ENCODE measurements at places on chromosomes 2 and 18.
A peak's percentile ranks its signal among the peaks of the same experiment; 100 is the strongest.

DNA sequence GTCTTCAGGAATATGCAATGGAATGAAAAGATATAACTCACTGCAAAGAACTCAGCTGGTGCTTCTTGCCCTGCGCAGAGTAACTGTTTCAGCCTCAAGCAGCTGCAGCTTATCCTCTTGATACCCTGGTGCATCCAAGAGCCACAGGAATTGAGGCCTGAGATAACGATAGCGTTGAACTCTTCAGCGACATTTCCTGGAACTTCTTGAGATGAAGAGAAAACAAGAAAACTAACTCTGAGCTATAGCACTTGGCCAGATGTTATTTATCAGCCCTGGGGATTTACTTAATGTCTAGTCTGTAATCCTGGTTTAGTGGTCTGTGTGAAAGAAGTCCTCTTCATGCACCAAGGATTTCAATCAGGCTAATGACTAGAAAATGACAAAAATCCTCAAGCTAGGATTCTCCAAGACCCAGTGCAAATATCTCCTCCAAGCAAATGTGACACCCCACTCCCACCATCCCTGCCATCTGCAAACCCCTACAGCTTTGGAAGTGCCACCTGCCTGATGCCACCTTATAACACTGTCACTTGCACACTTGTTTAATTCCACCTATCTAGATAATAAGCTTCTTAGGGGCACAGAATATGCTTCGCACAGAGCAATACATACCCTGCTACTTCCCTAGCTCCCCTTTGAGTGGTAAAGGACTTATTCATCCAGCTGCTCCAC is 40.6 kb downstream of the EHD3 start:
- no peak for DNase-seq

DNA sequence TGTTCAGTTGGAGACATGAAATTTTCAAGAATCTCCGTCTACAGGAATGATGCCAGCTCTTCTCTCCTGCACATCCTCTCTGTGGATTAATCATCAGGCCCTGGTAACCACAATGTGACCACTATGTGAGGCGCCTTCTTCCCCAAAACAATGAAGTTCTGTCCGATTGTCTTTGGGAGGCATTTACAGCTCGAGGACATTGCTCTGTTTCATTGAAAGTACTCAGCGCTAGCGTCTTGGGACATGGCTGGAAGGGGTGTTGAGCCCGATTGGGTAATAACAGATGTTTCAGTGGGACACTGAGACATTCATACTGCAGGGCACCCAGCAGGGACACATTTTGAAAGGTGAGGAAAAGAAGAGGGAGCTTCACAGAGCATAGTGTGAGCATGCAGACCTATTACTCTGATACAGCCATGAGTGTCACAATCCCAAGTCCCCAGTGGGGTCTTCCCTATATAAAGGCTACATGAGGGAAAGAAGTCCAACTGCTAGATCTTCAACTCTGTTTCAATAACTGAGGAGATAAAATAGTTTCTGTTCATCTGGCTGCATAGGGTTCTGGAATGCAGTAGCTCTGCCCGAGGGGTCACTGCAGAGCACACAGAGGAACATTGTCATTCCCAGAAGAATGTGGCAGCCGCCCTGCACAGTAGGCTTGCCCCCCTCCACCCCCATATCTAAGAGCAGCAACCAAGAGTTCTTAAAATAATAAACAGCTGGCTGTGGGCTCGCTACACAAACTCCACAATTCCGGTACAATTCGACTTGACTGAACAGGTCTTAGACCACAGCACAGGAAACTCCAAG is 237.3 kb downstream of the OSR1 start:
- no peak for DNase-seq

- no peak for DNase-seq
Observed at GRCh38 chr2:96136129-96136720, 2.1 kb downstream of the ASTL start.

- DNase-seq = no peak
Observed at GRCh38 chr2:39991298-39991697, 212.2 kb upstream of the THUMPD2 start.

DNA sequence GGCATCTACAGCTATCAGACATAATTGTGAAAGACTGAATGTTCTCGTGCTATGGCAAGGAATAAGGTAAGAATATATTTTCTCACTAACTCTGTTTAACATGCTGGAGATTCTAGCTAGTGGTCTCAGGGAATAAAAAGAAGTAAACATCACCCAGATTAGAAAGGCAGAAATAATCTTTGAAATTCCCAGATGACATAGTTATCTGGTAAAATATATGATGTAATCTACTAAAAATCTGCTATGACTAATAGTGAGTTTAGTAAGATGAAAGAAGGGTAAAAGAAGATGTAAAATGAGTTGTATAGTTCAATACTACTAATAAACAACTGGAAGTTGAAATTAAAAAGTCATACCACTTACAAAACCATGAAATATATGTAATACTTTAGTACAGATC is 134.2 kb downstream of the DSC3 start:
- DNase-seq = no peak

DNA sequence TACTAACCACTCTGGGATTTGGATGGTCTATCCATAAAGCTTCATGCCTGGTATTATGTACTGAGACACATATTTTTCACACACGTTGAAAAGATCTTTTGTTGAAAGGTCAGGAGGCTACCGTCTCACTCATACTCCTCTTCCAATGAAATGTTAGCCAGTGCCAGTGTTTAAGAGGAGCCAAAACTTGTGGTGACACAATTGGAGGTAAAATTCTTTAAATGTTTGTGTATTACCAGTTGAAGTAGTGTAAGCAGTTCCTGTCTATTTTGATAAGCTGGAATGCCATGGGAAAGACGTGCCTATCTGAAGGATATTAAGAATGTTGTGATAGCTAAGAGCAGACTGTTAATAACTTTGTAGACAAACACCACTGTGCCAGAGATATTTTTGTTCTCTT is 32.1 kb downstream of the MARCHF7 start:
- no peak for DNase-seq

DNA sequence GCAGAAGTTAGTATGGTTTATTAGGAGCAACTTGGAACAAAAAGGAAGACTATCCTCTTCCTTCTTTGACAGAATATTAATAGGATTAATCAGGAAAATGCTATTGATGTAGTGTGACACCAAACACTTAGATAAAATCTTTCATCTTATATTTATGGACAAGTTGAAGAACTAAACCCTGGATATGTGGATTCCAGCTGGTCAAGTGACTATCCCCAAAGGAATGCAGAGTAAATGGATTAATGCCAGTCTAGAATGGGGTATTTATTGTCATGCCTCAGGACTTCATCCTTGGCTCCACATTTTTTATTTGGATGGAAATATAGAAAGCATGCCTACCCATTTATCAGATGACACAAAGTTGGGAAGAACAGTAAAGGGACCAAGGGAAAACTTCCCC is 124.0 kb upstream of the TTC39C start:
- no peak for DNase-seq

DNA sequence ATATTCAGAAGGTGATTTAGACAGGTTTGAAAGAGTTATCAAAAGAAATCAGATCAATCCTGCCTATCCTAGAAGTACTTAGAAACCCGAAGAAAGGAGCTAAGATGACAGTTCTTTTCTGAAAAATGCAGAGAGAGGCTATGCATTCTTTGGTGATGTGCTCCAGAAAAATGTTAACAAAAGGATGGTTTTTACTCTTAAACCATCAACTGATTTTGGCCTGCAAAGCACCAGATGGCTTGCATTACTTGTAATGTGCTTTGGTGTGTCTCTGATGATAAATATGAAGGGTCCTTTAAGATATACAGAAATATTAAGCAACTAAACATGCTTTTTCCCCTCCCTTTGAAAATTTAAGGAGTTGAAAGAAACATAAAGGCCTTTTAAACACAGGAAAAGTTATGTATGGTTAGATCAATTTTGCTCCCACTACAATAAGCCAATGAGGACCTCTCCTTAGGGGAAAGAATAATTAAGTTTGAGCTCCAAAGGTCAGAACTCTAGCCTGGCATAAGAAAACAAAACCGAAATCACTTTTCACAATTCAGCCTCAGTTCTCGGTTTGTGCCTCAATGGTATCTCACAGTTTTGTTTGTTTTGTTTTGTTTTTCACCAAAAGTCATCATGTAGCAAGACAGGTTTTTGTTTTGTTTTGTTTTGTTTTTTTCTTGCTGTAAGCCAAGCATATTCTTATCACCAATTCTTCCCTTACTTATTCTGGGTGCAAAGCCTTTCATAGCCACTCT is 302.4 kb upstream of the NT5C1B start:
- no peak for DNase-seq

DNA sequence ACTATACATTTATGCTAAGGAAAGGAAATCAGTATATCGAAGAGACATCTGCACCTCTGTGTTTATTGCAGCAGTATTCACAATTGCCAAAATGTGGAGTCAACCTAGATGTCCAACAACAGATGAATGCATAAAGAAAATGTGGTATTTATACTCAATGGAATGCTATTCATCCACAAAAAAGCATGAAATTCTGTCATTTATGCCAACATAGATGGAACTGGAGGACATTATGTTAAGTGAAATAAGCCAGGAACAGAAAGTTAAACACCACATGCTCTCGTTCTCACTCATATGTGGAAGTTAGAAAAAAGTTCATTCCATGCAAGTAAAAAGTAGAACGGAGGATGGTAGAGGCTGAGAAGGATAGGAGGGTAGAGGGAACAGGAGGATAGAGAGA is 59.5 kb downstream of the TWSG1 start:
- no peak for DNase-seq

GRCh38 chr2:133977405-133977804 is 276.5 kb upstream of the MGAT5 start:
- no peak for DNase-seq

DNA sequence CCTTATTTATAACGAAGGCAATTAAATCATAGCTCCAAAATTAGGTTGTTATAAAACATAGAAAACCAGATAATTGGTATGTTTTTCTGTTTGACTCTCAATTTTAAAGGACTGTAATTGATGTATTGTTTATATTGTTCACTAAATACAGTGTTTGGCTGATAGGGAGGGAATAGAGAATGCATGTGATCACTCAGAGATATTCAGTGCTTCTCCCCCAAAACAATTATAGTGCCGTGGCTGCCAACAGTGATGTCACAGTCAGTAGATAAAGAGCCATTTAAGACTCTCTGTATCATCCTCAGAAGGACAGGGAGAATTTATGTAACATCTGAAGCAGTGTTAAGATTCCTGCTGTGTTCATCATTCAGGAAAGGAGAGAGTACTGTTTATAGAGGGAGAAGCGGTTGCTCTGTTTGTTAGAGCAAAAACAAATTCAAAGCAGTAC is 69.6 kb downstream of the PHLPP1 start:
- DNase-seq = no peak

- peak; percentile 57 for DNase-seq
Observed at GRCh38 chr2:74507926-74508520, 528 bp upstream of the PCGF1 start.

DNA sequence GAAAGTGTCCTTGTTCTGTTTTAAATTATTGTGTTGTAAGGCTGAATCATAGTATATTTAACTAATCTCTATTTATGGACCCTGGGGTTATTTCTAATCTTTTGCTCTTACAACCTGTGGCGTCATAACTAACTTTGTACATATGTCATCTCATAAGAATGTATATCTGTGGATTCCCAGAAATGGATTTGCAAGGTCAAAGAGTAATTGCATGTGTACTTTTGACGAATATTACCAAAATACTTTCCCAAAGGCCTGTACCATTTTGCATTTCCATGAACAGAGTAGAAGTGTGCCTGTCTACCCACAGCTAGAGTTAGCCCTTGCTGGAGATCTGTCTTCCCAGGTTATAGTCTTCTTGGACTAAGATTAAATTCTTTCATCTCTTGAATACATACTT is 42.8 kb downstream of the SEMA4F start:
- DNase-seq = no peak

GRCh38 chr2:118657466-118657865 is 190.0 kb downstream of the EN1 start:
- no peak for DNase-seq
